Stimulated activated CD4-positive, alpha-beta T cell treated with anti-CD3 and anti-CD28 coated beads, TNF-alpha, amount 100 ng/mL, for 1 hour (primary cell): ENCODE measurements at places on chromosomes 12 and 14.

- no peak for DNase-seq
These were observed 103.9 kb downstream of the BTG1 start for GRCh38 chr12:92041742-92042141.

DNA sequence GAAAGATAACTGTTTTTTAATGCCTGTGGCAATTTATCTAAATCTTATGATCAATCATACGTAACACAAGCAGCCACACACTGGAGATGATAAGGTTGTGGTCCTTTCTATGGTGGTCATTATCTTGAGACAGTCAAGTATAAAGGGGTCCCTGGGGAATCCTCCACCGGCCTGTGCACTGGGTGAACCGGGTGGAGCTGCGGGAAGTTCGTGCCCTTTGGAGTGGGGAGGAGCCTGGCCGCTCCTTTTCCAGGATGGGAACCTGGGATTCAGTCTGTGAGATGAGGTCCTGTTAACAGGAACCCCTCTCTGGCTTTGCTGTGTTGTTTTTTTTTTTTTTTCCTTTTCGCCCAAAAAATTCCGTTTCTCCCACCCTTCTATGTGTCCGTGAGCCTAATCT lies 167.5 kb upstream of the RPL10L start:
- no peak for DNase-seq

DNA sequence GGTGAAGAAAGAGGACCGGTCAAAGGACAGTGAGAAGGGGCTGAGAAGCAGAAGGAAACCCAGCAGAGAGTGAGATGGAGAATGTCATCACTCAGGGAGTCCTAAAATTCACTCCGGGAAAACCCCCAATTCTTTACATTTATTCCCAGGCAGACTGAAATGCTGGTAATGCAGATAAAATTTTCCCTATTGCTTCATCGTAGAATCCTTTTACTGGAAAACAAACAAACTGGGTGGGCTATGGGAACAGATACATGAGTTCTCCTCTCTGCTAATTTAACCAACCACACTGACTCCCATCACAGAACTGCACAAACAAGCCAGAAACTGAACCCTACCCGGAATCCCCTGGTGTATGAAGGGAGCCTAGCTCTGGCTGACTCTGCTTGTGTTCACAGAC lies 20.9 kb downstream of the HEBP1 start:
- no peak for DNase-seq

GRCh38 chr14:96727491-96727890 lies 69.7 kb upstream of the VRK1 start:
- no peak for DNase-seq
